AG04449 (cell line): ENCODE measurements at places on chromosomes 5 and 9.

DNA sequence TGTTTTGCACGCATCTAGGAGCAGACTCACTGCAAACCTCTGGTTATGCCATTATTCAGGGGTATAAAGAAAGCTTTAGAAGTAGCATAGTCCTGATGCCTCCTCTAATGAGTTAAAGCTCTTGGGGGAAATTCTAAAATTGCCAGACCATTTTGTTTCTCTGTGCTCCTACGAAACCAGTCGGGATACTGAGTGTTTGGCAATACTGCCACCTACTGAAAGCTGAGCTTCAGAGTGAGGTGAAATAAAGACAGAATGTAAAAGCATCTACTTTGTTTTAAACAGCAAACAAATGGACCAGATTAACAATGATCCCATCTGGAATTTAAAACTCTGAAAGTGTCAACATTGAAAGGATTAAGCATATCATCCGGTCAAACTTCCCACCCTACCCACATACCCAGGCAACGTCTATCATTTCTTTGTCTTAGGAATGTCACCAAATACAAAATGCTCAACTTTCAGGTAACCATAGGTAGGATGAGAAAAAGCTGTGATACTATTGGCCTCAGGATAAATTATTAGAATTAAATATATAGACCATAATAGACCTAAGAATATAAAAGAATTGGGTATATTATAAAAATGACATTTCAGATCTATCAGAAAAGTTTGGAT lies 77.8 kb upstream of the SHISAL2B start:
- DNase-seq = no peak

DNA sequence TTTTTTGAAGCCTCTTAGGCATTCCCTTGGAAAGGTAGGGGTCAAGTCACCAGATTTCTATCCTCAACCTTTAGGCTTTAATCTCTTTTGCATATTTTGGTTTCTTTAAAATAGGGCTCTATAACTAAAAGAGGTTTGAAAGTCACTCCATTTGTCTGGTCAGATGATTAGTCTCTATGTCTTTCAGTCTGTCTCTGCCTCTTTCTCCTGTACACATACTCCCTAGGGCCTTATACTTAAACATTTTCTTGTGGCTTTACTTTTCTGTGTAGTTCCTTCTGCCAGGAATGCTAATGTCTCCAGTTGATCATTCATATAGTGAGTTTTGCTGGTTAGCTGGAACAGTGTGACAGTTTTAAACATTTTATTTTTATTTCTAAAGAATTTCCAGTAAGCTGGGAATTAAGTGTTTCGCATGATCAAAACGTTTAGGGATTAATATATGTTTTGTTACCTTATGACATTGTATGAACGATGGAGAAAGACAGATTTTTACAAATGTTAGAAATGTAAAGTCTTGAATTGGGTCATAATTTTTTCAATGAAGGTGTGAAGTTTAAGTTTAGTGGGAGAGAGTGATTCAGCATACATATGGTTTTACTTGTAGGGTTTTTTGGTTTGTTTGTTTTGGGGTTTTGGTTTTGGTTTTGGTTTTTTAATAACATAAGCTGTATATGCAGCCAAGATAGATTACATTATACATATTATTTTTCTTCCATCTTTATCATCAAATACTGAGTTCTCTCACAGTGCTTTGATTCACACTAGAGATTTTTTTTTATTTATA lies 90.6 kb downstream of the ZCCHC7 start:
- DNase-seq = no peak

DNA sequence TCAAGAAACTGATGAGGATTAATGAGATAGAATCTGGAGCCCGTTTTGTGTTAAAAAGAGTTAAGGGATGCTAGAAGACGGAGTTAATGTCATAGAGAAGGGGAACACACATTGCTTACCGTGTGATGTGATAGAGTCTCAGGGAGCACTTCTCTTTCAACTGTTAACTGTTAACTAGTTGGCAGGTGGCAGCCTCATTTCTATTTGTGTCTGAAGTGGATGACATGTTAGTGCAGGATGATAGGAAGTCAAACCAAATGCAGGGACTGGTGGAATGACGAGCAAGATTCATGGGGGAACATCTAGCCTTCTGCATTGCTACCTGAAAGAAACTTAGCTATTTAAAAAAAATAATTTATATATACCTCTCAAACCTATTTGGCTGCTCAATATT lies 222.7 kb downstream of the MAST4 start:
- DNase-seq = no peak

GRCh38 chr5:16626696-16627264 lies 10.0 kb upstream of the RETREG1 start:
- DNase-seq = no peak

- no peak for DNase-seq
Measured at GRCh38 chr5:180170106-180170809, 38.8 kb downstream of the RASGEF1C start.

DNA sequence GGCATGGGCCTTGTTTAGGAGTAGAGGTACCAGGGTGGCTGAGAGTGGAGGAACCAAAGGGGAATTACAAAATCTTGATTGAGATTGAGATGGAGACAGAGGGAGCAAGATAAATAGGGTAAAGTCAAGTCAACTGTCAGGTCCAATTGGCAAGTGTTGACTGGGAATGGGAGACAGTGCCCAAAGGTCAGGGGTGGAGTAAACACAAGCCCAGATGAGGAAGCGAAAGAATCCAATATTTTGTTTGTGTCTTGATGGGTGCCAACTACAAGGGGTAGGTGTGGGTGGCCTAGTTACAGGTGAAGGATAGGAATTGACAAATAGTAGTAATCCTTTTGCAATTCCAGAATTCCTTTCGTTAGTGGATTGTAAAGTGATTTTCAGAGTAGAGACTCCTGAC lies 75.1 kb upstream of the AGXT2 start:
- DNase-seq = no peak

- no peak for DNase-seq
Measured at GRCh38 chr5:159567461-159567860, 237.2 kb upstream of the IL12B start.
